ENCODE measurements at places on chromosomes 5 and 9. TPM values are rescaled to one million over a fixed set of nuclear protein-coding genes. Genes with fewer than 3 reads are reported as not detected.
A peak's percentile ranks its signal among the peaks of the same experiment; 100 is the strongest.

DNA sequence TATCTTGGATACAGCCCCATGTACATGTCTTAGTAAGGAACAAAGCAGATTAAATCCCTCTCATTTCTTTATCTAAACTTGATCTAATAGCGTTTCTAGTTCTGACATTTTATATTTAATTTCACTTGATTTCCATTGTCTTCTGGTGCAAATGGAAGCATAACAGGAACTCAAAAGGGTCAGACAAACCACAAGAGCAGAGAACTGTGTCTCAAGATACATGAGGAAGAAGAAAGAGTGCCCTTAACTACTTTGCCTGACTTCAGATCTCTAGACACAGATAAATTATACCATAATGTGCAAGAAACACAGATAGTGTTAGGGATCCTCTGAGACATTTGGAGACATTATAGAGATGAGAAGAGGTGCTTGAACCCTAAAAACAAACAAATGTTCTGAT, 20.7 kb upstream of the STX17 start:
- no peak for DNase-seq

- no peak for DNase-seq
Observed at GRCh38 chr5:40291338-40291737, 388.4 kb upstream of the PTGER4 start.

GRCh38 chr9:129822898-129823541, 916 bp downstream of the TOR1A start:
- DNase-seq, result peak; percentile 33

DNA sequence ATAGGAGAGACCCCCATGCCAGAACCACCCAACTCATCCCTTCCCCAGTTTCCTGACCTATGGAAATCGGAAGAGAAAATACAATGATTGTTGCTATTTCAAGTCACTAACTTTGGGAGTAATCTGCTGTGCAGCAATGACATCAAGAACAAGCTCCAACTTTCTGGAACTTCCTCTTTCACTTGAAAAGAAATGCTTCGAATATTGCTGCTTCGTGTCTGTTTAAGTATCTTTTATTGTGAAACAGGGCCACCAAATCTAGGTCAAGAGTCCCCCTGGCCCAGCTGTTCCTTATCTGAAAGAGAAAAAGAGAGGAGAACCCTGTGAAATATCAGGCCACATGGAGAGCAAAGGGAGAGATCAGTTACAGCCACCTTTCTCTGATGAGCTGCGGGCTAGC, 59.4 kb upstream of the DNAH5 start:
- no peak for DNase-seq

- DNase-seq, result no peak
Observed at GRCh38 chr5:146606893-146607292, 90.9 kb upstream of the GPR151 start.

GRCh38 chr5:65078331-65078730, 309.6 kb downstream of the CWC27 start:
- DNase-seq, result no peak

DNA sequence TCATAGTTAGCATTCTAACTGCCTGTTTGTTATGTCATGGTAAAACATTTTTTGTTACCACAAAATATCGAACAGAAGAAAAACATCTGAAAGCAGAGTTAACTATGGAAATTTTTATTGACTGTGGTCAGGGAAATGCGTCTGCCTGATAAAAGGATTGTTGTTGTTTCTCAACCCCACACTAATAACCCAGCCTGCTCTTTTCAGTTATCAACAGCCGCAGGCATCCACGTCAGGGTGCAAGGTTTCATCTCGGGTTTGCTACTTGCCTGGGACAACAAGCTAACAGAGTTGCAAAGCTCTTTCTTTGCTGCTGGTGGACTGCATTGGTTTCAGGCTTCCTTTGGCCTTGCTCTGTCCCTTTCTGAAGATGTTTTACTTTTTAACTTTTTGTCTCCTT, 969.2 kb downstream of the CDH18 start:
- DNase-seq, result no peak

DNA sequence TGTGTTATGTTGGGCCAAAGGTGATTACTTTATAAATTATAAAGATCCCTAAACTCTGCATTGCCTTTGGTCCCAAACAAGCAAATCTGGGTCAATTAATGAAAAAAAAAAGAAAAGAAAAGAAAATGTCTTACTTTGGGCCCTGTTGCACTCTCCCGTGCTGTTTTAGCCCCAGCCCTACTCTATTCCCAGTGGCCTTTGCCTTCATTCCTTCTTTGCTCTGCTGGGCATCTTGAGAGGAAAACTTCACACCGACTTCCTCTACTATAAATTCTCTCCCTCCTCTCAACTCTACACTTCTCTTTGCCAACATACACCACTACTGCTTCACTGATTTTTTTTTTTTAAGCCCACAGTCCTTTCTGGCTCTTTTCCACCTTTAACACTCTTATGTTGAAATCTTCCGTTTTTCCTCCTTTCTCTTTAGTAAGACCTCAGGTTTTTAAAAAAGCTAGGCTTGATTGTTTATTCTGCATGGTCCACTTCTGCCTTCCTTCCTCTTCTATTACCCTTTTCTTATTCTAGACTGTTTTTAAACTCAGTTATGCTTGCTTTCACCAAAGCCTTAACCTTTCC, 4.5 kb upstream of the MSMP start:
- no peak for DNase-seq

GRCh38 chr5:91135475-91136248, 247.5 kb downstream of the ARRDC3 start:
- DNase-seq, result no peak

GRCh38 chr5:172878933-172879752, 45.1 kb downstream of the ERGIC1 start:
- DNase-seq, result no peak

GRCh38 chr9:127049044-127049443, 73.4 kb downstream of the ANGPTL2 start:
- DNase-seq, result no peak

DNA sequence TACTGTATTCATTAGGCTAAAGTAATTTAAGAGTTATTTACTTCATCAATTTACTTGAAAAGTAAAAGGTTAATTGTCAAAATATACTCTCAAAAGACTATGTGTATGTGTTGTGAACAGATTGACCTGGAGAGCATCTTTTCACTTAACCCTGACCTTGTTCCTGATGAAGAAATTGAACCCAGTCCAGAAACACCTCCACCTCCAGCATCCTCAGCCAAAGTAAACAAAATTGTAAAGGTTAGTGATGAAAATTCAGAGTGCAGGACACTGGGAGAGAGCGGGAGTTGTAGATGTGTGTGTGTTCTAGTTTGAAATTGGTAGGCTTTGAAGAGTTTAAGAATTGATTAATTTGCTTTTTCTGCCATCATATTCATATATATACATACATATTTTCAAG, 41.9 kb downstream of the KIF2A start:
- no peak for DNase-seq

DNA sequence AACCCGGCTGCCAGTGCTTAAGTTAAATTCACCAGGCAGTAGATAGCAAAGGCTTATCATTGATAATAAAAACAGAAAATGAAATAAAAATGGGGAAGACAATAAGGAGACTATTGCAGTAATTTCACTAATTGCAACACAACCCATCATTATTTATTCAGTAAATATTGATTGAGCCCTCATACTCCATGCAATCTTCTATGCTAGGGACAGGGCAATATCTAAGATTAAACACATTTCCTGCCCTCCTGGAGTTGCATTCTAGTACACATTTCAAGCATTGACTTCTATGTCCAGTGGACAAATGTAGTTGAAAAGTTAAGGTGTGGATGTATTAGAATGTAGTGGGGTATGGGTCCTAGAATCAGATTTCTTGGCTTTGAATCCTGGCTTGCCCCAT, 12.8 kb downstream of the MEGF10 start:
- DNase-seq, result no peak

- no peak for DNase-seq
Observed at GRCh38 chr9:35112257-35113020, 3.2 kb downstream of the ATOSB start.

Gene HAND1
- polyA plus RNA-seq, result 0.22 TPM

Gene SLC45A2
- not detected for polyA plus RNA-seq

Gene NOL8
- polyA plus RNA-seq, result 11.3 TPM

Gene SPATA31A3
- polyA plus RNA-seq, result not detected

Gene SCGB3A2
- polyA plus RNA-seq, result not detected

Gene ZDHHC11B
- polyA plus RNA-seq, result 18.8 TPM

Gene GZMA
- polyA plus RNA-seq, result 8.6 TPM

Measured in small intestine (tissue), 16 donors.